Left ventricle myocardium inferior (tissue), 1 donor: ENCODE measurements at places on chromosomes 4 and X.
A peak's percentile ranks its signal among the peaks of the same experiment; 100 is the strongest.

- H3K4me3 ChIP-seq: peak within 1 kb of the TSS; percentile 44
- no peaks in the 10 kb centered on the region for H3K36me3 ChIP-seq
Observed at GRCh38 chrX:140709421-140709846, at the start of gene LINC00632. Gene LINC00632 (plus strand): TSS chrX:140709759.

DNA sequence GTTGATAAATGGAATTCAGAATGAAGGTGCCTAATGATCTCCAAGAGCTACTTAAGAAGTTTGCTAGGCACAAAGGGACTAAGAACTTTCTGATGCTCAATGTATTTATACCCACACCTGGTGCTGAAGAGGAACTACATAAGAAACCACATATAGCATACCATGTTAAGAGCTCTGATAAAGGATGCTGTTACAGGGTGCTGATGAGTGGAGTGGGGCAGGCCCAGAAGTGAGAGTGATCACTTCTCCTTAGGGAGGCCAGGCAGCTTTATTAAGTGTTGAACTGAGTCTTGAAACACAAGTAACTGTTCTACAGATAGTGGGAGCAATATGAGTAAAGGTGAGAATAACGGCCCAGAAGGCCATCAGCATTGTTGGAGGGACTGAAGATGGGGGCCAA lies 68.3 kb upstream of the CHRDL1 start:
- H3K27me3 ChIP-seq: no peaks in the 10 kb centered on the region
- H3K4me3 ChIP-seq: no peak overlapping the region
- H3K27ac ChIP-seq: no peak overlapping the region

GRCh38 chrX:78123190-78123589 lies 16.3 kb downstream of the TAF9B start:
- H3K4me3 ChIP-seq: no peak overlapping the region
- H3K36me3 ChIP-seq: peaks cover 84% of the 10 kb centered on the region
- DNase-seq: no peak
- no peak overlapping the region for H3K27ac ChIP-seq

DNA sequence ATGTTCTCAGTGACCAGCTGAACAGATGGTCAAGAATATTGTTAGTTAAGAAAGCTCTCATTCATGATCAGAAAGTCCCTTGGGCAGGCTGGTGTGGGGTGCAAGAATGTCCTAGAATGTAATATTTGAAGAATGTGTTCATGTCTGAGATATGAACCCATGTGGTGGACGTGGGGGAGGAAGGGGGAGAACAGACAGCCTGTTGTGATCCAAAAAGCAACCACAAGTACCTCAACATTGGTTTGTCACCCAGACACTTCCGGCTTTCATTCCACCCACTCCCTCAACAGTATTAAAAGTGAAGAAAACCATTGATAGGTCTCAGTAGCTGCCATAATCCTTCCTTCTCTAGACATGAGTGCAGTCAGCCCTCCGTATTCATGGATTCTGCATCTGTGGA lies 82.2 kb downstream of the MAML3 start:
- peaks cover 6% of the 10 kb centered on the region for H3K4me1 ChIP-seq
- H3K36me3 ChIP-seq: no peaks in the 10 kb centered on the region
- peak; percentile 40 for DNase-seq
- no peaks in the 10 kb centered on the region for H3K27me3 ChIP-seq
- H3K27ac ChIP-seq: peak overlapping the region; percentile 48

GRCh38 chrX:101265869-101266428 lies 25.2 kb downstream of the TAF7L start:
- H3K36me3 ChIP-seq: no peaks in the 10 kb centered on the region
- H3K27ac ChIP-seq: no peak overlapping the region
- H3K4me1 ChIP-seq: no peaks in the 10 kb centered on the region
- no peak overlapping the region for H3K4me3 ChIP-seq
- H3K27me3 ChIP-seq: no peaks in the 10 kb centered on the region

GRCh38 chr4:152296386-152296785 lies 239.5 kb downstream of the FBXW7 start:
- DNase-seq: no peak
- no peak overlapping the region for H3K27ac ChIP-seq
- no peaks in the 10 kb centered on the region for H3K27me3 ChIP-seq
- no peaks in the 10 kb centered on the region for H3K4me1 ChIP-seq

DNA sequence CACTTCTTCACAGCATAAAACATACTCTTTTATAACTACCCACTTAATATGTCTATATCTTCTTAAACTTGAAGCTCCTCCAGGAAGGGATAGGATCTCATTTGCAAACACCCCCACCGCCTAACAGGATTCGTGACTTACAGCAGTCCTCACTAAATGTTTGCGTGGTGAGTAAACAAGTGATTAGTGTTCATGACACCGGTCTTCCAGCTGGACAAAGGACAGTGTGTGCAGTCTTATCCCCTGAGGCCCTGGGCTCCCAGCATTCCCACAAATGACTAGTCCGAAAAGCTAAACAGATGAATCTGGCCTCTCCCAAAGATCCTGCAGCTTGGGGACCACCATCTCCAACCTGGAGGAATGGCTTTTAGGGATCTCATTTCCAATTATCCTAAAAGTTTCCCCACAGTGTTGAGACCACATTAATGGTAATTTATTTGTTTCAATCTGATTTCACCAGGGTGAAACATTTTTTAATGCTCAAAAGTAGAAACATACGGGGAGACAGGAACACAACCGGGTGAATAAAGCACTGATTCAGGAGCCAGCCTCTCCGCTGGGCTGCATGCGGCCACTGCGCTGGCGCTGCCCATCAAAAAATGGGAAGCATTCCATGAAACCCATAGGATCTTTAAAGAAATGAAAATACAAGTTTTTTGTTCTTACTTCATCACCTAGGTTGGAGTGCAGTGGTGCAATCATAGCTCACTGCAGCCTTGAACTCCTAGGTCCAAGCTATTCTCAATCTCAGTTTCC lies 69.2 kb downstream of the HADH start:
- no peaks in the 10 kb centered on the region for H3K4me1 ChIP-seq
- no peaks in the 10 kb centered on the region for H3K36me3 ChIP-seq
- DNase-seq: no peak
- peaks cover 16% of the 10 kb centered on the region for H3K27me3 ChIP-seq
- no peak overlapping the region for H3K4me3 ChIP-seq
- no peak overlapping the region for H3K27ac ChIP-seq
